ENCODE measurements at places on chromosomes 2 and 18. TPM values are rescaled to one million over a fixed set of nuclear protein-coding genes. Genes with fewer than 3 reads are reported as not detected.

- no peak for DNase-seq
- H3K27ac ChIP-seq, result peak overlapping the region; percentile 5
- no peaks in the 10 kb centered on the region for H3K36me3 ChIP-seq
- H3K4me3 ChIP-seq, result no peak overlapping the region
Measured at GRCh38 chr2:46431481-46432235, 47.7 kb upstream of the TMEM247 start.

DNA sequence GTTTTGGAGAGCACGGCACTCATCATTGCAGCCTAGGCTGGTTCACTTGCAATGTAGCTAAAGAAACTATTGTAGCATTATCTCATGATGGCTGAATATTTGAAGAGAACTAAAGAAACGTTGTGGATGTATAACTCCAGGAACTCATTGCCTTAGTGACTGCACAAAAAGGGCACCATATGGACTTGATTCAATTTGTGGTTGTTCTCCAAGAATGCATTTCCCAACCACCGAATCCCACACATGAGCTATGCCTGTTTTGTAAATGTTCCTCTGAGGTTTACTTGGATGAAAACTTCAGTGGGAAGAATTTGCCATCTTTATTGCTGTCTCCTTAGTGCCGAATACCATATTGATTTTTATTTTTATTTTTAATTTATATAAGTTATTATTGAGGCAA, 43.5 kb downstream of the DOK6 start:
- no peaks in the 10 kb centered on the region for H3K36me3 ChIP-seq
- H3K27ac ChIP-seq, result no peak overlapping the region
- no peaks in the 10 kb centered on the region for H3K27me3 ChIP-seq
- DNase-seq, result no peak

DNA sequence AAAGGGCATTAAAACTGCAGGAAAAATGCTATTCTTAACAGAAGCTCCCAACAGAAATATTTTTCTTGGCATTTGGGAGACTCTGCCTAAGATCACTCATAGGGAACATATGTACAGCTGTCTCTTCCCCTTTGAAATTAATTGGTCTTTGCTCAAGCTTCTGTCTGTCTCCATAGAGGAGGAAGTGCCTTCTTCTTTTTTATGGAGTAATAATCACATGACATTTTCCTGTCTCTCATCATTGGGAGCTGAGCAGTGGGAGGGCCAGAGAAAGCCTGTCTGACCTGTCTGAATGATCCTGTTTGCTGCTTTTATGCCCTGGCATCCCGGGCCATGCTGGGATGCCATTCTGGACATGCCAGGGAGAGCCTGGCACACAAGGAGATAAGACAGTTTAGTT, 145.6 kb downstream of the AQP4 start:
- no peak overlapping the region for H3K4me3 ChIP-seq

GRCh38 chr2:43407935-43408334, 181.5 kb upstream of the ZFP36L2 start:
- no peak overlapping the region for H3K4me3 ChIP-seq
- H3K27ac ChIP-seq, result no peak overlapping the region
- peaks cover 4% of the 10 kb centered on the region for H3K4me1 ChIP-seq
- no peaks in the 10 kb centered on the region for H3K36me3 ChIP-seq

- H3K4me1 ChIP-seq, result no peaks in the 10 kb centered on the region
- no peak overlapping the region for H3K4me3 ChIP-seq
- H3K27me3 ChIP-seq, result no peaks in the 10 kb centered on the region
- DNase-seq, result no peak
- no peak overlapping the region for H3K27ac ChIP-seq
Measured at GRCh38 chr2:3212984-3213383, 164.6 kb downstream of the EIPR1 start.

DNA sequence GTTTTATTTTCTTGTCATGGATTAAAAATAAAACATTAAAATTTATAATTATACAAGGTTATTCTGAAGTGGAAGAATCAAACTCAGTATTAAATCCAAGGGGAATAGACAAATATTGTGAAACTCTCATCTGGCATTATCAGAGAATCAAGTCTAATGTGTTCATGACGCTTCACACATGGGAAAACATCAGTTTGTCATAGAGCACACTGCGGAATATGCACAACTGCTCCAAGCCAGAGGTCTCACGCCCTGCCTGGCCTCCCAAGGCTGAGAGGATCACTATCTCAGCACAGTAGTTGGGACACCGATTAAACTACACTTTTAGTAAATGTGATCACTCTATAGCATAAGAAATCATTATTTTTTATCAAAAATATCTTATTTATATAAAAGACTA, 20.7 kb upstream of the TRIM43B start:
- no peak overlapping the region for H3K27ac ChIP-seq
- H3K27me3 ChIP-seq, result peaks cover 4% of the 10 kb centered on the region
- no peaks in the 10 kb centered on the region for H3K36me3 ChIP-seq
- DNase-seq, result no peak
- H3K4me1 ChIP-seq, result no peaks in the 10 kb centered on the region

- H3K4me3 ChIP-seq, result peak overlapping the region; percentile 96
- H3K36me3 ChIP-seq, result peaks cover 18% of the 10 kb centered on the region
- peak overlapping the region; percentile 98 for H3K27ac ChIP-seq
- H3K27me3 ChIP-seq, result no peaks in the 10 kb centered on the region
- peak; percentile 96 for DNase-seq
- peaks cover 15% of the 10 kb centered on the region for H3K4me1 ChIP-seq
Measured at GRCh38 chr2:241637795-241638660, 535 bp downstream of the ATG4B start.

DNA sequence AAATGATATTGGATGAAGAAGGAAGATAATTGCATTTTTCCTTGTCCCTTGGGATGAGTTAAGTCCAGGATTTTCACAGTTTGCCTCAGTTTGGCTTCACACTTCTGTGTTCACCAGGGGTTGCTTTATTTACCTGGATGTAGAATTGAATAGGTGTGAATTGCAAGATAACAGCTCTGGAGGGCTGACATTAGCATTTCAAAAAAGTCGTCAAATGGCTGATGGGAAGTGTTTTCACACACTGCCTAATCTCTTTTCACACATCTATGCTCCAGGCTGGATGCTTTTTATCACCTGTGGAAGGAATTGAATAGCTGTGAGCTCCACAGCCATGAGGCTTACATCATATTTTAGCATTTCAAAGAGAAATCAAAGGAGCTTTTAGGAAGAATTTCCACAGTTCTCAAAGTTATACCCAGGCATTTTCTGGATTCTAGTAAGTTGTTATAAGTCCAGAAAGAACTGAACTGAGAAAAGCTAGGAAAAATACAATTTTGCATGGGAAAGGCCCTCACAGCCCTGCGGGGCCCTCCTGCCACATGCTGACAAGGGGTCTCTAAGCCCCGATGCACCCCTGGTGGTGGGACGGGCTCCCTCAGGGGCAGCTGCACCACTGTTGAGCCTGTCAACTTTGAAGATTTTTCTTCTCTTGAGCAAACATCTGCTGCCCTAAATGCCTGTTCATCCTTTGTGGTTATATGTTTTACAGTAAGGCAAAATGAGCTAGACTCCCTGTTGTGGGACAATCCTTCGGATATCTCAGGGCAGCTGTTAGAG, 43.9 kb downstream of the TEX51 start:
- no peaks in the 10 kb centered on the region for H3K4me1 ChIP-seq
- no peaks in the 10 kb centered on the region for H3K36me3 ChIP-seq
- H3K27ac ChIP-seq, result no peak overlapping the region
- no peak overlapping the region for H3K4me3 ChIP-seq
- no peak for DNase-seq

DNA sequence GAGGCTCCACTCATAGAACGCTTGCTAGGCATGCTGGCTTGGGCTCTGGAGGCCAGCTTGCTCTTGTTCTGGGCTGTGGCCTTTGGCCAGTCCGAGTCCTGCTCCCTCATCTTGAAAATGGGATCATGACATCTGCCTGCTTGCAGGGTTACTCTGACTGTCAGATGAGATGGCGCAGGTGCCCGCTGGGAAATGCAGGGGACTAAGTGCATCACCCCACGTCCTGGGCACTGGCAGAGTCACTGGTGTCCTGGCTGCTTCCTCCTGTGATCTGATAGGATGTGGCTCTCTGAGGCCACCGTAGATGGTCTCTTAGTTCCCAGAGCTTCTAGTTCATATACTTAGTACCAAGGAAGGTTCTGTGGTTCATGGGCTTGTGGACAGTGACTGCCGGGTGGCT, 18.5 kb downstream of the LDLRAD4 start:
- no peaks in the 10 kb centered on the region for H3K4me1 ChIP-seq
- H3K4me3 ChIP-seq, result no peak overlapping the region
- no peak for DNase-seq
- peaks cover 4% of the 10 kb centered on the region for H3K27me3 ChIP-seq
- H3K36me3 ChIP-seq, result no peaks in the 10 kb centered on the region
- no peak overlapping the region for H3K27ac ChIP-seq

GRCh38 chr2:120391911-120392665, 46.2 kb downstream of the INHBB start:
- H3K36me3 ChIP-seq, result no peaks in the 10 kb centered on the region
- peak; percentile 68 for DNase-seq
- H3K27me3 ChIP-seq, result peaks cover 21% of the 10 kb centered on the region
- H3K4me3 ChIP-seq, result no peak overlapping the region
- H3K27ac ChIP-seq, result no peak overlapping the region

DNA sequence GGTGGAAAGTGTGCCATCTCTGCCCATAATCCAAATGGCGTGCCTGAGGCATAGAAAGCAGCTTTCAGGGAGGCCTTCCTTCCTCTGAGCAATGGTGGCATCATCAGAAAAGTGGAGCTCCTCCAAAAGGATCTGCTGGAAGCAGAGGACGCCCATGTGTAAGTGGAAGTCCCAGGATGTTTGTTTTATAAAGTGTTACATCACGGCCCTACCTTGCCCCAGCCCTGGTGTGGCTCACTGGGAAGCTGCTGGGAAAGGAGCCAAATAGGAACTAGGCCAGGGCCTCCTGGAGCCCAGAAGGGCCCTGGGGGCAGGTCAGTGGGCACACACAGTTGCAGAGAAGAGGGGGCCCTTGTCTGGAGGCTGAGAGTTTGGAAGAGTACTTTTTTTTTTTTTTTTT, 4.2 kb upstream of the ODC1 start:
- peaks cover 26% of the 10 kb centered on the region for H3K4me1 ChIP-seq
- no peaks in the 10 kb centered on the region for H3K36me3 ChIP-seq
- no peaks in the 10 kb centered on the region for H3K27me3 ChIP-seq
- H3K27ac ChIP-seq, result peak overlapping the region; percentile 87
- H3K4me3 ChIP-seq, result no peak overlapping the region

GRCh38 chr2:207385903-207386302, 143.9 kb upstream of the CREB1 start:
- no peaks in the 10 kb centered on the region for H3K36me3 ChIP-seq
- no peaks in the 10 kb centered on the region for H3K27me3 ChIP-seq
- peak; percentile 53 for DNase-seq
- peak overlapping the region; percentile 20 for H3K27ac ChIP-seq
- H3K4me1 ChIP-seq, result peaks cover 3% of the 10 kb centered on the region

GRCh38 chr2:200765995-200766660, 45.6 kb upstream of the BZW1 start:
- no peak overlapping the region for H3K4me3 ChIP-seq
- DNase-seq, result no peak

DNA sequence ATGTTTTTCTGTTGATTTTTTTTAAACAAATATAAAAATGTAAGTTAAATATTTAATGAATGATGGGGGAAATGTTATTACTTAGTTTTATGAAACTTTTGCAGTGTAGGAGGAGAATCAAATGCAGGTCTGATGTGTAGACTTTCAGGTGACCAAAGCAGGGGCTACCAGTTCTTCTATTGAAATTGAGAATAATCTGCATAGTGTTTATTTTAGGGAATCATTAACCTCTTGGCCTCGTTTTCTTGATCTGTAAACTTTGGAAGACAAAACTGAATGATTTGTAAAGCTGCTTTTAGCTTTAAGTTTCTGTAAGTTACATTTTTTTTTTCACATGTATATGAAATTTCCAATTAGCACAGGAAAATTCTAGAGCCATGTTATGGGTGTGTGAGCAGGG, 99.2 kb downstream of the R3HDM1 start:
- H3K4me3 ChIP-seq, result no peak overlapping the region
- no peaks in the 10 kb centered on the region for H3K4me1 ChIP-seq
- H3K36me3 ChIP-seq, result peaks cover 2% of the 10 kb centered on the region
- H3K27ac ChIP-seq, result no peak overlapping the region
- DNase-seq, result no peak
- H3K27me3 ChIP-seq, result no peaks in the 10 kb centered on the region

- peak overlapping the region; percentile 7 for H3K27ac ChIP-seq
- no peaks in the 10 kb centered on the region for H3K27me3 ChIP-seq
- H3K4me1 ChIP-seq, result peaks cover 36% of the 10 kb centered on the region
- peak; percentile 10 for DNase-seq
- H3K36me3 ChIP-seq, result no peaks in the 10 kb centered on the region
Measured at GRCh38 chr18:56202678-56203077, 435.7 kb downstream of the TXNL1 start.

Gene TMEM17
- total RNA-seq, result 3.3 TPM

Gene TFCP2L1
- total RNA-seq, result not detected

Gene CXCR1
- total RNA-seq, result not detected

Gene G6PC2
- not detected for total RNA-seq

Gene TLX2
- under 0.01 TPM for total RNA-seq
